ENCODE measurements at places on chromosomes 1 and 21.

DNA sequence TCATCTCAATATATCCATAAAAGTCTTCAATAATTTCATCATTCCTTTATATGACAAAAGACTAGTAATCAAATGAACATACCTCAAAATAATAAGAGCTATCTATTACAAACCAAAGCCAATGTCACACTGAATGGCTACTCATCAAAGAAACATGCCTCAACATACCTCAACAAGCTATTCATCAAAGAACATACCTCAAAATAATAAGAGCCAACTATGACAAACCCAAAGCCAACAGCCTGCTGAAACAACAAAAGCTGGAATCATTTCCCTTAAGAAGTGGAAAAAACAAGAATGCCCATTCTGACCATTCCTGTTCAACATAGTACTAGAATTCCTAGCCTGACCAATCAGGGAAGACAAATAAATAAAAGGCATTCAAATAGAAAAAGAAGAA is 1373.7 kb downstream of the BRINP3 start:
- no peak for DNase-seq

DNA sequence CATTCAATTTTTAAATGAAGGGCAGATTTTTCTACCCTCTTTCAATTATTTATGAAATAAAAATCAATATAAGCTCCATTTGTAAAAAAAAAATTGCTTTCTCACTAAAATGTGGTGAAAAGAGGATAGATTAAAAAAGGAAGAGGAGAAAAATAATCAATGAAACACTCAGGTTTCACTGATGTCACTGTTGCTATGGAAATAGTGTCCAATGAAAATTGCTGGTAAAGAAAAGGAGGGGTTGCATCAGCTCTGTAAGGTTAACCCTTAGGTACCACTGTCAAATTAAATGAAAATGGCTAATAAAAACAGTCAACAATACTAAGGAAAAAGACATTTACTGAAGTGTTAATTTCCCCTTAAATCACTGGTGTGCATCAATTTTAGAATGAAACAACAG is 91.6 kb upstream of the TTC39A start:
- peak; percentile 12 for DNase-seq

GRCh38 chr1:24074817-24075589 is 36.9 kb downstream of the MYOM3 start:
- no peak for DNase-seq

DNA sequence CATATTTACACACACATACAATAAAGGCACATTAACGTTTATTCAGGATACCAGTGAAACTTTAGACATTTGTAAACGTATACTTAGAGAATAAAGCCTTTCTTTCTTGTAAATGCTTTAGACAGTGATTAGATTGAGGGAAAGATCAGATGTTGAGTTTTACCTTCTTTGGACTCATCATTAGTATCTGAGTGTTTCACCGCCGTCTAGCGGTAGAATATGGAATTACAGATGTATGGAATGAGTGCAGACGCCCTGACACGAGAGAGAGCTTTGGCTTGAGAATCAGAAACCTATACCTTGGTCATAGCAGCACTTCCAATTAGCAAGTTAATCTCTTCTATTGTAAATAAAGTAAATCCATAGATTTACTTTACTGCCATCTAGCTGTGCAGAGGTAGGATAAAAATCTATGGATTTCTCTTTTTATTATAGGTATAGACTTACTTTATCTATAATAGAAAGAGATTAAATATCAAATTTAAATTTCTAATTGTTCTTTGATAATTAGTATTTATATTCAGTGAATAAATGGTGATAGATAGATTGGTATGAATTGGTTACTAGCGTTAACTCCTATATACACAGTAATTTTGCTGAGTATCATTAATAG is 12.6 kb downstream of the FLG2 start:
- peak; percentile 16 for DNase-seq

DNA sequence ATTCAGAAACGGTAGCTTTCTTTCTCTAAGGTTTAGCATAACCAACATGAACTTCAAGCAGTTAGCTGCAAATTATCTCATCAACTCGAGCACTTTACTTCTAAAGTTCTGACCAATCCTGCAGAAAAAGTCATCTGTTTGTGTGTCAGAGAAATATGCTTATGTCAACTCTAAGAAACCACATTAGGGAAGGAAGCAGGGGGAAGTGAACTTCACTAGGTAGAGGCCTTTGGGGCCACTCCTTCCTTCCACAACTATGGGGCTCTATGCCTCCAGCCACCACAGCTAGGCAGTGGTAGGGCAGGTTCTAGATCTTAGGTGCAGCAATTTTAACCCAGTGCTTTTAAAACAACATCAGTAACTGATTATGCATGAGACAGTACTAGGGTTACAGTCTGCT is 375.9 kb downstream of the DSCAM start:
- no peak for DNase-seq

DNA sequence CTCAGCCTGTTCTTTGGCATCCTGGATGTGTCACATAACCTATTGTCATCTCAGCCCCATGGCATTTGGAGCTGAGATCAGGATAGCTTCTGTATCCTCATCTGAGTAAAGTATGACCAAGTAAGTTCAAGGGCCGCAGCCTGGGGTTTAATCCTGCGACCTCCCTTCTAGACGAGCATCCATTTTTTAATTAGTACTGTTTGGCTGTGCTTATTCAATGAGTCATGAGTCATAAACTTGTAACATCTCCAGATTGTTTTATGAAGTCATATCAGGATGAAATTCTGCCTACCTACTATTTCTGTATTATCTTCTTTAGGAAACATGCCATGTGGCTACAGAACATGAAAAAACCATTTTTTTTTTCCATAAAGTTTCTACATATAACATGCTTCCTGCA is 119.1 kb downstream of the ERG start:
- no peak for DNase-seq

- peak; percentile 91 for DNase-seq
Measured at GRCh38 chr1:110209715-110210603, at the start of gene KCNC4. Gene KCNC4, plus strand, starts transcription at chr1:110210314. Its CDS starts 1,186 bp downstream, at chr1:110211500.

GRCh38 chr1:108657356-108658080 is 3.4 kb downstream of the HENMT1 start:
- no peak for DNase-seq

GRCh38 chr21:37551331-37551992 is 184.9 kb downstream of the DYRK1A start:
- DNase-seq: peak; percentile 79

DNA sequence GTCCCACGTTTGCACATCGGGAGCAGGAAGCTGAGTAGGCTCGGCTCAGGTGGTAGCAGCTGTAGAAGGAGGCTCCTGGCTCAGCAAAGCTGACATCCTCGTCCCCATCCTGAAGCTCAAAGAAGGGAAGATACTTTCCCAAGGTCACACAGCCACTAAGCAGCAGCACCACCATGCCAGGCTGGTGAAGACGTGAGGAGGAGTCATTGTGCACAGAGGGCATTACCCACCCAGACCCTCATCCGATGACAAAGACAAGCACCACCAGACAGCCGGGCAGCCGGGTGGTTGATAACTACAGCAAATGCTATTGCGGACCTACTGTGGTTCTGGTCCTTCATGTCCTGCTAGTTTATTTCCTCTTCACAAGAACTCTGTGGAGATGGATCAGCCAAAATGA is 186.9 kb downstream of the MATN1 start:
- no peak for DNase-seq

DNA sequence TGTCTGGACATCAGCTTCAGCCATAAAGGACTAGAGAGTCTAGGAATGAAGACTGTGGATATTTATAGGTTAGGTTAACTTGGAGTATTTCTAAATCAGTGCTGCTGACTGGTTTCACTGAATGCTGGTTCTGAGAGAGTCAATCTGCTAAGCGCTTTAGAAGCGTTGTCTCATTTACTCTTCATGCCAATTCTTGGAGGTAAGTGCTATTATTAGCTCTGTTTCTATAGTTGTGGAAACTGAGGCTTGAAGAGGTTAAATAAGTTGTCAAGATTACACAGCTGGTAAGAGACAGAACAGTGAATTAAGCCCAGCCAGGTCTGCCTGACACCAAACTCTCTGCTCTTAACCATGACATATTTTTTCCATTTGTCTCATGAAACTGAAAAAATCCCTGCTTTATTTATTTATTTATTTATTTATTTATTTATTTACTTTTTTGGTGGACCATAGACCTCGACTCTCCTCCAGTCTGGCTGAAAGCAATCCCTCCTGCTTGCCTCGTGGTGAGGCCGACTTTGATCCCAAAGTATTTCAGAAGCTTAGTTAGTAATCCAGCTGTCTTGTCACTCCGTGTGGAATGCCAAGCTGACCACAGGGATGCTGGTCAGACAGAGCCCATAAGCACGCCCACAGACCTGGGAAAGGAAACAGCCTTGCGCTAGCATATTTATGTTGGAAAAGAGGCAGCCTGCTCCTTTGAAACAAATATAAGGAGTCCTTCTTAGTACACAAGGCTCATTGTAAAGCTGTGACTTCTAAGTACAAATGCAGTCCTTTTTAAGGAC is 16.9 kb downstream of the NTMT2 start:
- no peak for DNase-seq

DNA sequence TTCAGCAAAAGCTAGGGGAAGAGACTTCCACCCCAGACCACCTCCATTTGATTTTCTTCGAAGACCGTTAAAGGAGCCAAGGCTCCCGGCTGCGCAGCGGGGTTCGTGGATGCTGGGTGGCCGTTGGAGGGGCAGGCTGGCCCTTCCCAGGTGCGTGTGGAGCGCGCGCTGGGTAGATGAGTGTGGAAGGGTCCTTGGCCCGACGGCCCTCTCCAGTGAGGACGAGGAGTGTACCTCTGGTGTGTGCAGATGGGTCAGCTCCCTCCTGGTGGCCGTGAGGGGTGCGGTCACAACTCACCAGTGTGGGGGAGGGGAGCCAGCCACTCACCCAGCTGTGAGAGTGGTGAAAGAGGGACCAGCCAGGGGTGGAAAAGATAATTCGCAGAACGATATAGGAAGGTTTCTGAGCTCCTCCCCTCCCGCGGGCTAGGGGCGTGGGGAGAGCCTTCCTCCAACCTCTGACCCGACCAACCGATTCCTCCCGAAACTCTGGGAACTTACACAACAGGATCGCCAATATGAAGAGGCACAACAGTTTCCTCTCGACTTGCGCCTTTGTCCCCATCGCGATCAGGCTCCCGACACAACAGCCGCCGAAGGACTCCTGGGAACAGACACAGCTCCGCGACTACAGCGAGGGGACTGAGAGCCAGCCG is at the start of gene F11R:
Gene F11R, minus strand, starts transcription at position 644 of the 656 bp plus-strand sequence. Its CDS starts 79 bp downstream, at position 565.
- DNase-seq: peak; percentile 66

DNA sequence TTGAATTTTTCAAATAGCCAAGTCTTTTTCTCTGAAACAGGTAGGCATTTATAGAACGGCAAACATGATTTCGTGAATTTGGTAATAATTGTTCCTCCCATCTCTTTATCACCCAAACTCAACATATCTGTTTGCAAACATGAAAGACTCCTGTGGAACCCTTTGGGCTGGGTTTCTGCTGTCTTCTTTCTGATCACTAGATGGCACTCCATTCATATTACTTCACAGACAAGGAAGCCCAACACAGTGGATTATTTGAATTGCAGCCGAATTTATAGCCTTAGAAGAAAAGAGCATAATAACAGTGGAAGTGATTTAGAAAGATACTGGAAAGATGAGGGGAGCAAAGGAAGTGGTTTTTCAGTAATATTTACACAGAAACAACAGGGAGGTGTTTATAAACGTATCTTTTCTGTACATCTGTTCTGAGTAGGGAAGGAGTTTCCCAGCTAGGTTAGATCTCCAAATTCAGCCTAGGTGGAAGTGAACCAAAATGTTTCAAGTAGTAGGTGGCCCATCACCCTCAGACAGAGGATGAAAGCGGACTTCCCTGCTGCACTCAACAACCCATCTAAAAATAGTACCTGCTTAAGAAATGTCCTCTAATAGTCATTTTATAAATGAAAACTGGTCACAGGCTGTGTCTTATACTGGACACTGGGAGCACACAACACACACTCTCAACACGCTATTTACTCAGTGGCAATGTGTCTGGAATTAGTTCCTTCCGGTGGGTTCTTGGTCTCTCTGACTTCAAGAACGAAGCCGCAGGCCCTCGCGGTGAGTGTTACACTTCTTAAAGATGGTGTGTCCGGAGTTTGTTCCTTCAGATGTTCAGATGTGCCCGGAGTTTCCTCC is 67.6 kb downstream of the MAP3K21 start:
- DNase-seq: peak; percentile 42

DNA sequence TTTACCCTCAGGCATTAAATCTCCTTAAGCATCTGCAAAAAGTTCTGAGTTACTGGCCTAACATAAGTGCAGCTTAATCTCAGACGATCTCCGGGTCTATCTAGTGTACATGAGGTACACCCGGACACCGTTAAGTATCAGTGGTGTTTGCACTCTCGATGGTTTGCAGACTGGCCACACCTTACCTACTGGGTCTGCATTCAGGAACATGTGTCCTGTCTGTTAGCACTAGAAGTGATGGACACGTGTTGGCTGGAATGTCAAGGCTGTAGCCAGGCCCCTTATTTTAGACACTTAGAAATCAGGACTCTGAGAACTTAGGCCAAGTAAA is 783 bp upstream of the AGL start:
- DNase-seq: peak; percentile 23

GRCh38 chr1:22920734-22921451 is 51.8 kb downstream of the LACTBL1 start:
- no peak for DNase-seq

DNA sequence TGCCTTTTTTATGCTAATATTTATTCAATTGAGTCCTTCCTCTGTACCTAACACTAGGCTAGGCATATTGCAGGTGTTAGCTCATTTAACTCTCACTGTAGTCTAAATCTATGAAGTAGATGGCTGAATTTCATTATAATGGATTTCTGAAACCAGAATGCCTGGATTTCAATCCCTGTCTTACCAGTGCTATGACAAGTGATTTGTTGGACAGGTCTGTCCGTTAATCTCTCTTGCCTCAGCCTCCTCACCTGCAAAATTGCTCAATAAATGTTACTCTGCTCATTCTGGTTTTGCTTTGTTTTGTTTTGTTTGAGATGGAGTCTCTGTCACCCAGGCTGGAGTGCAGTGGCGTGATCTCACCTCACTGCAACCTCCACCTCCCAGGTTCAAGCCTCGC is 146.1 kb upstream of the ADGRL2 start:
- DNase-seq: no peak

DNA sequence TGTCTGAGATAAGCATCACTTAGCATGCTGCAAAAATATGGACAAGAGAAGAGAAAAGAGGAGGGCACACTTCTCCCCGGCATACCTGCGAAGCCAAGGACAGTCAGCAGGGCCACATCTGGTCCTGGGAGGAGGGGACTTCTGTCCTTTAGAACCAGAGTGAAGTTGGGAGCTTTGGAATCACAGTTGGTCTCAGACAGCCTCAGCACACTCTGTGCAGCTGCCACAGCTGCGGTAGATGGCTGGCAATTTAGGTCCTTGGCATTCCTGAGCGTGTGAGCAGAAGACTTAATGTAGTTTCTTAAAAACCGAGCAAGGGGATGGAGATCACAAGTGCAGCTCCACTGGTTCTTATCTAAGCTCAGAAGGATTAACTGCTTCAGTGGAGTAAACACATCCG is 32.3 kb downstream of the LRRC53 start:
- DNase-seq: no peak

- no peak for DNase-seq
Measured at GRCh38 chr1:23290836-23291565, 53.1 kb downstream of the HNRNPR start.

- no peak for DNase-seq
Measured at GRCh38 chr21:35335951-35336446, 286.9 kb upstream of the RUNX1 start.
